Fibroblast of lung (primary cell): ENCODE measurements at places on chromosomes 16 and 17.
A peak's percentile ranks its signal among the peaks of the same experiment; 100 is the strongest.

- no peak for DNase-seq
These were observed 305.0 kb upstream of the CCL2 start for GRCh38 chr17:33950061-33950460.

- peak; percentile 30 for DNase-seq
These were observed 44.9 kb upstream of the ERN1 start for GRCh38 chr17:64174686-64175456.

DNA sequence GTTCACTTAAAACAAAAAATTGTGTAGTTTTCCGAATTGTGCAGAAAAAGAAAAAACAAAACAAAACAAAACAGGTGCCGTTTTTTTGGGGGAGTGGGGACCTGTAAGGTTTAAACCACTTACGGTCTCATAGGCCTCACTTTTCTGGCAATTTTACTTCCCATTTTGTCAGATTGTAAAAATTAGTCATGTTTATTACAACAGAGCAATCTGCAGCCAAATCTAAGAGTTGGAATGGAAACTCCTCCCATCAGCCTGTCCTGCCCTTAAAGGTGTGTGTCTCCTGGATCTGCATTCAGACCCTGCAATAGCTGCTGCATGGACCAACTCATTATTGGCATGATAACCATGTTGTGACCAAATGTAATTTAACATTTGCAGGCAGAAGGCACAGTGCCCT is 8.2 kb upstream of the SALL1 start:
- DNase-seq = no peak

DNA sequence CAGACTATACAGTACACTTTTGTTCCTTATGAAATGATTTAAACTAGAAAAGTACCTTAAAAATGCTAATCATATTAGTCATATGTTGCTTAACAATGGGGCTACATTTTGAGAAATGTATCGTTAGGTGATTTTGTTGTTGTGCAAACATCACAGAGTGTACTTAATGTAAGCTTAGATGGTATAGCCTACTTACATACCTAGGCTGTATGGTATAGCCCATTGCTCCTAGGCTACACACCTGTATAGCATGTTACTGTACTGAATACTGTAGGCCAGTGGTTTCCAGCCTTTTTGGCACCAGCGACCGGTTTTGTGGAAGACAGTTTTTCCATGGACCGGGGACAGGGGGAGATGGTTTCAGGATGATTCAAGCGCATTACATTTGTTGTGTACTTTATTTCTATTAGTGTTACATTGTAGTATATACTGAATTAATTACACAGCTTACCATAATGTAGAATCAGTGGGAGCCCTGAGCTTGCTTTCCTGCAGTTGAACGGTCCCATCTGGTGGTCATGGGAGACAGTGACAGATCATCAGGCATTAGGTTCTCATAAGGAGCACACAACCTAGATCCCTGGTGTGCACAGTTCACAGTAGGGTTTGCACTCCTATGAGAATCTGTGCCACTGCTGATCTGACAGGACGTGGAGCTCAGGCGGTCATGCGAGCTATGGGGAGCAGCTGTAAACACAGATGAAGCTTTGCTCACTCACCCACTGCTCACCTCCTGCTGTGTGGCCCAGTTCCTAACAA is 35.0 kb upstream of the MRC2 start:
- DNase-seq = peak; percentile 24

DNA sequence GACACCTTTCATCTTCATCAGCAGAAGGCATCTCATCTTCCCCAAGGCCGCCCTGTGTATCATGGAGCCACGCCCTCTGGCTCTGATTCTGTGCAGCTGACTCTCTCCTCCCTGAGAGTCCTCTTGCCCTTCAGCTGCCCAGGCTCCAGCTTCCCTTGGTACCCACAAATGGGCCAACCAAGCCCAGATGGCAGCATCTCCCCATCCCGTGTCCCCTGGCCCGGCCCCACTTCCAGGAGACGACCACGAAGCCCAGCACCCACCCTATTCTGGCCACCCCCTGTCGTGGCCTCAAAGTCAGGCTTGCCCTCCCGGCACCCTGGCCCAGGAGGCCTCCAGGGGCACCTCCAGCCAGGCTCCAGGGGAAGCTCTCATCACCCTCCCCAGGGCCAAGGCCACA is 31.3 kb upstream of the KSR1 start:
- DNase-seq = no peak

GRCh38 chr17:72976971-72977770 is 115.3 kb downstream of the SLC39A11 start:
- peak; percentile 89 for DNase-seq

DNA sequence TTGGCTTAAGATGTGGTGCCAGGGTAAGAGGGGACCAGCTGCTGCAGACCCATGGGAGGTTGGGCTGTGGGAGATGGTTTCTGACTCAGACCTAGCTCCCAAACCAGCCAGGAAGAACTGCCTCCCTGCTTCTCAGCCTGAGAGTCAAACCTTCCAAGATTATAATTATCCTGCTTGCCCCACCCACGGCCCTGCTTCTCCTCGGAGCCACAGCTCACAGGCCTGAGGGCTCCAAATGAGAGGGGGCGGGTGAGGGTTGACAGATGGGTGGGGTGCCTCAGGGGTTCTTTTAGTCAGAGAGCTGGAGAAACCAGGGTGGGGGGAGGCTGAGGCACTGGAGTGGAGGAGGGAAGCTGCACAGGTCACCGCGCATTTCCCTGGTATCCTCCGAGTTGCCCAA is 28.7 kb upstream of the GRIN2A start:
- no peak for DNase-seq

- DNase-seq = no peak
These were observed 33.4 kb downstream of the CDK5R1 start for GRCh38 chr17:32520104-32520701.

- no peak for DNase-seq
These were observed 10.9 kb downstream of the KRT37 start for GRCh38 chr17:41413353-41413957.

GRCh38 chr16:35626041-35626440 is 2166.6 kb downstream of the TP53TG3F start:
- DNase-seq = no peak

DNA sequence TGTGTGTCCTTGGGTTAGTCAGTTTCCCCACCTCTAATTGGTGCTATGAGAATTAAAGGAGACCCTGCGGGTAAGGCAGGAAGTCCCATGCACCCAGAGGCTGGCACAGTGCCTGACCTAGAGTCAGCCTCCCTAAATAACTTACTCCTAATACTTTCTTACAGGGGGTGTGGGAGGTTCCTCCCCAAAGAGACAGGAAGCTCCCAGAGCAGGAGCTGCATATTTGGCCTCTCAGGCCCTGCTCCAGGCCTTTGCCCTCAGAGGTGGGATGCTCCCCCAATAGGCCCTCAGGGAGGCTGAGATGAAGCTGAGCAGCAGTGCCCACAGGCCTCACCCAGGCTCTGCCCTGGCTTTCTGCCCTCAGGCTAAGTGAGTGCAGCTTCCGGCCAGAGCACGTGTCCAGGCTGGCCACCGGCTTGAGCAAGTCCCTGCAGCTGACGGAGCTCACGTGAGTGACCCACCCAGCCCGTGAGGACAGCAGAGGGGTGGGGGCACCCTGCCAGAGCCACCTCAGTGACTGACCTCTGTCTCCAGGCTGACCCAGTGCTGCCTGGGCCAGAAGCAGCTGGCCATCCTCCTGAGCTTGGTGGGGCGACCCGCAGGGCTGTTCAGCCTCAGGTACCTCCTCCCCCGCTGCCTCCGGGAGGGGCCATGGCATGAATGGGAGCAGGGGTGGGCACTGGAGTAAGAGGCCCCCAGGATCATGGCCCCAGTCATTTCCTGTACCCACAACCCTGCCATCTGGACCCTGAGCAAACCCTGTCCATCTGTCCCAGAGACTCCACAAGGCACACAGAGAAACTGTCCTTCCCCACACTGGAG is 31.1 kb upstream of the CPNE2 start:
- DNase-seq = peak; percentile 70

- peak; percentile 91 for DNase-seq
These were observed at the start of gene NRN1L for GRCh38 chr16:67884684-67885083. NRN1L (plus strand) TSS chr16:67884885; CDS start chr16:67884904, 19 bp downstream.

- no peak for DNase-seq
These were observed 34.3 kb downstream of the HEATR3 start for GRCh38 chr16:50099957-50100648.

DNA sequence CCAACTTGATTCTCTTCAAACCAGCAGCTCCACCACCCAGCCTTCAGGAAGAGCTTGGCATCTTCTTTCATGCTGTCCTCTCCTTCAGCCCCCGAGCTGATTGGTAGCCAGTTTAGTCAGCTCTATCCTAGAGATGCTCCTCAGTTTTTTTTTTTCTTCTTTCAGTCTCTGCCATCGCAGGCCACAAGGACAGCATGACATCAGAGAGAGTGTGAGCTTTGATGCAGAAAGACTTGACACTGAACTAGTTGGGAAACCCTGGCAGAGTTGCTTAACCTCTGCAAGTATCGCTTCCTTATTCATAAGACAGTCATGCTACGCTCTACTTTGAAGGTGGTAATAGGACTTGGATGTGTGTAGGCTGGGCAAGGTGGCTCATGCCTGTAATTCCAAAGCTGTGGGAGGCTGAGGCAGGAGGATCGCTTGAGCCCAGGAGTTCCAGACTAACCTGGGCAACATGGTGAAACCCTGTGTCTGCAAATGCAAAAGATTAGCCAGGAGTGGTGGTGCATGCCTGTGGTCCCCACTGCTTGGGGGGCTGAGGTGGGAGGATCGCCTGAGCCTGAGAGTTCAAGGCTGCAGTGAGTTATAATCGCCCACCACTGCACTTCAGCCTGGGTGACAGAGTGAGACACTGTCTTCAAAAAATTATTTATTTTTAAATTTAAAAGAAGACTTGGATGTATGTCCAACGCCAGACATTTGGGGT is 2.6 kb downstream of the CD300LB start:
- DNase-seq = no peak

- peak; percentile 82 for DNase-seq
These were observed 17.1 kb downstream of the PLEKHG4 start for GRCh38 chr16:67296420-67296819.

GRCh38 chr17:49688848-49689247 is 11.0 kb upstream of the SPOP start:
- no peak for DNase-seq

DNA sequence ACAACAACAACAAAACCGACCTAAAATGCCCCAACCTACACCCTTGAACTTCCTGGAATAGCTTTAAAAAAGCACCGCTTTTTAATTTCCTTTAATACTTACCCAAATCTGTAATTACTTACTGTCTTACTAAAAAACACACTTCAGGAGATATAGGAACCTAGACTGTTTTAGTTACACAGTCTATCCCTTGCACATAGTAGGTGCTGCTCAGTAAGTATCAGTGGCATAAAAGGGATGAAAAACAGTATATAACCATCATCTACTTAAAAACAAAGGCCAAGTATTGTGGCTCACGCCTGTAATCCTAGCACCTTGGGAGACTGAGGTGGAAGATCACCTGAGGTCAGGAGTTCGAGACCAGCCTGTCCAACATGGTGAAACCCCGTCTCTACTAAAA is 6.1 kb downstream of the SUMO2 start:
- no peak for DNase-seq

GRCh38 chr17:7838090-7839075 is 4.4 kb downstream of the KDM6B start:
- DNase-seq = peak; percentile 88

DNA sequence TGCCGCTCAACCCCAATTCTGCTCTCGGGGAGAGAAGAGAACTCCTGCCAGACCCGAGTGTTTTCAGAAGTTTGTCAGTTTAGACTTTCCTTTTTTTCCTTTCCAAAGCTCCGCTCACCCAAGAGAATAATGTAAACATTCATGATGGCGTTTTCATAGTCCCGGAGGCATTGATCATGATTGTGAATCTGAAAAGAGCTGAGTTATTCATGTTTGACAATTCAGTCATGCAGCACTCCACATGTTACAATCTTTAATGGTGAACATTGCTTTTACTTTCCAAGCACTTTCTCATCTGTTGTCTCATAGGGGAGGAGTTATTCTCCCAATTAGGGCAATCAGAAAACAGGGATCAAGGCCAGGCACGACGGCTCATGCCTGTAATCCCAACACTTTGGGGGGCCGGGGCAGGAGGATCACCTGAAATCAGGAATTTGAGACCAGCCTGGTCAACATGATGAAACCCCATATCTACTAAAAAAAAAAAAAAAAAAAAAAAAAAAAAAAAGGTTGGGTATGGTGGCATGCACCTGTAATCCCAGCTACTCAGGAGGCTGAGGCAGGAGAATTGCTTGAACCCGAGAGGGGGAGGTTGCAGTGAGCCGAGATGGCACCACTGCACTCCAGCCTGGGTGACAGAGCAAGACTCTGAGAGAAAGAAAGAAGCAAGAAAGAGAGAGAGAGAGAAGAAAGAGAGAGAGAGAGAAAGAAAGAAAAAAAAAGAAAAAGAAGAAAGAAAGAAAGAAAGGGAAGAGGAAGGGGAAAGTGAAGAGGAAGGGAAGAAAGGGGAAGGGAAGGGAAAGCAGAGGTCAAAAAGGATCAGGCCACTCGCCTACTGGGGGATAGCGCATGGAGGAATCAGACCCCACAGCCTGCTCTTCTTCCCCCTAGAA is 70.0 kb upstream of the TNRC6C start:
- DNase-seq = peak; percentile 8

GRCh38 chr17:70202840-70203239 is 33.5 kb downstream of the KCNJ2 start:
- DNase-seq = no peak

DNA sequence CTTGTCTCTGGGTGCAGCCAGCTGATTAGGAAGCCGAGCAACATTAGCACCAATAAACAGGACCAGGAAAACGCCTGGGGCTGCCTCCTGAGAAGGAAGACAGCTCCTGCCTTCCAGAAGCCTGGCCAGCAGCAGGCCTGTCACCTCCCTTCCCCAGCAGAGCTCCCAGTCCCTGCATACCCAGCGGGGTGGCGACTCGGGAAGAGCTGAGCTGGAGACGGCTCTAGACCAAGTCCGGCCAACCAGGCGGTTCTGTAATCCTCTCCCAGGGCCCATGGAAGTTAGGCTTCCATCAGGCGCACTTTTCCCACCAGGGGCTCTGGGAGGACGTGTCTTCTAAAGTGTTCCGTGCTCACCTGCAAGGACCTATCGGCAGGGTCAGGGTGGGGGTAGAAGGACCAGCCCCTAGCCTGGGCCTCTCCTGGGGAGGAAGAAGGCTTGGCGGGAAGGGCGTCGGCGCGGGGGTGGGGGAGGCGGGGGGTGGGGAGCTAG is 12.0 kb upstream of the CLUH start:
- DNase-seq = no peak

GRCh38 chr17:36069136-36069535 is 5.1 kb downstream of the CCL18 start:
- DNase-seq = no peak

DNA sequence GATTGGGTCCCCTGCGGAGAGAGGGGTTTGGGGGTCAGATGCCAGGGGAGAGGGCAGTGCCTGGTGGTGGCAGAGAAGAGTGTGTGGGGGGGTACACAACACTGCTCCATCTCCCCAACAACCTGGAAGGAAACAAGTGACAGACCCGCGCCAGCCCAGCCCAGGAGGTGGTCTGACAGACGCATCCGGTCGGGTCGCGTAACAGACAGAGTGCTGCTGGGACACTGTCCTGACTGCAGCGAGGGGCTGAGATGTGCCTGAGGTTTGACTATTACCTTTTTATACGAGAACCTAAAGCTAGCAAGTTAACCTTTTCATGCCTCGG is 16.2 kb downstream of the UNC13D start:
- no peak for DNase-seq
